Lower lobe of right lung (tissue), 2 donors: ENCODE measurements at places on chromosomes 2 and 18. TPM values are rescaled to one million over a fixed set of nuclear protein-coding genes. Genes with fewer than 3 reads are reported as not detected.

EMILIN2 gene
- 51.5 TPM for total RNA-seq

IL36RN gene
- total RNA-seq: not detected

DNA sequence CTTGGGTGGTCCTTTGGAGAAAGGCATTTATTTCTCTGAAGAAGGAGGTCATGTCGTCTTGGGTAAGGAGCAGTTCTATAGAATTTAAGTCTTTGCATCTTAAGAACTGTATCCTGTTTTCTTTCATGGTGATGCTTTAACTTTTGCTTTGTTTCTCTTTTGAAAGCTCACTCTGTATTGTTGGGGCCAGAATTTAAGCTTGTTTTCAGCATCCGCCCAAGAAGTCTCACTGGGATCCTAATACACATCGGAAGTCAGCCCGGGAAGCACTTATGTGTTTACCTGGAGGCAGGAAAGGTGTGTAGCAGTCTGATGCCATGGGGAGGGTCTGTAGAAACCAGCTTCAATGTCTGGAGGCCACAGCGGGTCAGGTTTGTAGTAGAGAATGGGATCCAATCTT, 64.7 kb upstream of the TTC39C start:
- DNase-seq: no peak

DNA sequence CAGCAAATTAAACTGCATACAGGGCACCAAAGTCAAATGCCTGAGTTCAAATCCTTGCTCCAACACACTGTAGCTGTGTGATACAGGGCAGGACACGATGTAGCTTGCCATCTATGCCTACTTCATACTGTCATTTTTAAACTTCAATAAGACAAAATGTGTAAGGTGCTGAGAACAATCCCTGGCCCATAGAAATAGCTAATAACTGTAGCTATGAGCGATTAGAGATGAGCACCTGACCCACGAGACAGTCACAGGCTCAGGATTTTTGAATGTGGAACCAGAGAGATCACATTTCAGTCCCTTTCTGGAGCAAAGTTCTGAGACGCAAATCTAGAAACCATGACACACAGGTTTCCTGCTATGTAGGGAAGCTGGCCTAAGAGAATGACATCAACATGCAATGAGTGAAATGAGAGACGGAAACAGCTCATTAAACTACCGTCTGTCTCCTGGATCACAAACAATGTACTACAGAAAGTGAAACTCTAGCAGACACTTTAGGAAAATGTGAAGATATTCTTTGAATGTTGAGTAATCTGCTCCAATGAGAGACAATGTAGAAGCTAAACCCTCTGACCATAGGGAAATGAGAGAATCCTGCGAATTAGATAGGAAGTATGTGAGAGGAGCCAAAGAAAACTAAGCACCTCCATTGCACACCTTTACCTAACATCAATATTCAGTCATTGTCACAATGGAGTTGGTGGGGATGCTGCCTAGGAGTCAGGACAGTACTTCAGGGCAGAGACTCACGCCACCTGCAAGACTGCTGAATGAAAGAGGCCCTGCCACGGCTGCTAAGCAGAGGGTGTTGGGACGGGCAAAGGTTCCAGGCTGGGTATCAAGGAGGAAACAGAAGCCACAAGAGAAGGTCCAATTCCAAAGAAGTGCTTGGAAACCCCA, 25.5 kb downstream of the B4GALT6 start:
- DNase-seq: no peak

GRCh38 chr18:42183746-42184145, 228.7 kb downstream of the PIK3C3 start:
- DNase-seq: no peak

DNA sequence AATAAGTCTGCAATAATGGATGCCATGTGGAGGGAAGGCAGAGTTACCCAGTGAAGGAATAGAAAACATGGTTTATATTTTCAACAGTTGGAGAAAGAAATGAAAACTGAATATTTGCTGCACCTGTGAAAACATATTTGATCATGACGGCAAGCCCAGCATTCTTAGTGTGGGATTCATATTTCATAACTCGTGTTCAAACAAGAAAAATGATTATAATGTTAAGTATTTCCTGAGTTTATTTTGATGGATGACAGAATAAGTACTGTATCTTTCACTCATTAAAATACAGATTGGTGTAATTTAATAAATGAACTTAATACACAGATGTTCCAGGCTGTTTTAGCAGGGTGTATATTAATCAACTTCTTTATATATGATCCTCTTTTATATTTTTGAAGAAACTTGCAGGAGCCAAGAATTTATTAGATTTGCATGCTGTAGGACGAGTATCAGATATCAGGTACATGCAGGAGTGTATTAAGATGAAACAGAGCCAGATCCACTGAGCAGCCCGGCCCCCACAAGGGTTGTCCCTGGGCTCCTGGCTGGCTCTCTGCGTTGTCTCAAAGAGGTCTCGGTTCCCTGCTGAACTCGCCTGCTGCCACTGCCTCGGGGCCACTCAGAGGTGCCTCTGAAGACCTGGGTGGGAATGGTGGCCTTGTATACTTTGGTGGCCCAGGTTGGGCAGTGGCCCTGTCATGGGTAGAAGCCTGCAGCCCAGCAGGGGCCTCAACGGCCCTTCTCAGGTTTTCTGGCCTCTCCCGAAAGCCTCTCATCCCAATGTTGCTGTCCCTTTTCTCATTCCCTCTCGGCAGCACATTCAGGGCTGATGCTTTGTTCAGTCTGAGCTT, 95.0 kb upstream of the LDAH start:
- no peak for DNase-seq

GRCh38 chr2:158969162-158969714, 798 bp downstream of the TANC1 start:
- DNase-seq: no peak

GRCh38 chr2:100840519-100840918, 20.6 kb downstream of the NPAS2 start:
- no peak for DNase-seq

FNDC4 gene
- 1.6 TPM for total RNA-seq

DNA sequence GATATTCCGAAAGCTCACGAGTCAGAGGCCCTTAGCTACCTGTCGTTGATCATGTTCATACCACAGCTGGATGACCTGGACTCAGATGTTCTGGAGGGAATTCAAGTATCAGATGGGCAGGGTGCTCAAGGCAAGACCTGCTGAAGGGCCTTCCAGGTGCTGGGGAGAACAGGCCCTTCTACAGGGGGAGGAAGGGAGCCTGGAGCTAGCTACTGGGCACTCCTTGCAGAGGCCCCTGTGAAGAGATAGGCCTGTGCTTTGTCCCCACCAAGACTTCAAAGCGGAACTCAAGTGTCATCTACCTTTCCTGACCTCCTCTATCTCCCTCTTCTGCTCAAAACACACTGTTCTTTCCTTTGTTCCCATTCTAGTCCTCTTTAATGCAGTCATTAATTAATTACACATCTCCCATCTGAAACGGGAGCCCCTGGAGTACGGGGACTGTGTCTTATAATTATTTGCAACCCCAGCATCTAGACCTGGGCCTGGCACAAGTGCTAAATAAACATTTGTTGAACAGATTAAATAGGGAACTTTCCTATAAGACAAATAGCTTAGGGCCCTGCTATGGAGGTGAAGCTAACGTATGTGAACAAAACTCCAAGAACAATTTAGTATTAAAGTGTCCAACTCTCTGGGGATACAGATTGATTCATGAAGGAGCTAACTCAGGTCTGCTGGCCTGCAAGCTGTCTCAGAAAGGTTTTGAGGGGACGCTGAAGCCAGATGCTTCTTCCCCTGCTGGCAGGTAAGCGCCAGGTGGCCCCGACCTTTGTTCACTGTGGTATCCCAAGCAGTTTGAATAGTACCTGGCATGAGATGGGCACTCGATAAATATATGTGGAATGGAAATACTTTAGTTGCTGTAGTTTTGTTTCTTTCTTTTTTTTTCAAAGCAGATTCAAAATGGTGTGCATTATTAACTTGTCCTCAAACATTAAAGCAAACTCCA, 22.0 kb downstream of the RHOB start:
- DNase-seq: no peak

GRCh38 chr2:207792244-207792785, 22.6 kb upstream of the FZD5 start:
- DNase-seq: no peak

GRCh38 chr2:77521931-77522470, at the start of gene LRRTM4:
Gene LRRTM4, minus strand, starts transcription at chr2:77522376.
- DNase-seq: no peak
